ENCODE measurements at places on chromosomes 6 and 20.

DNA sequence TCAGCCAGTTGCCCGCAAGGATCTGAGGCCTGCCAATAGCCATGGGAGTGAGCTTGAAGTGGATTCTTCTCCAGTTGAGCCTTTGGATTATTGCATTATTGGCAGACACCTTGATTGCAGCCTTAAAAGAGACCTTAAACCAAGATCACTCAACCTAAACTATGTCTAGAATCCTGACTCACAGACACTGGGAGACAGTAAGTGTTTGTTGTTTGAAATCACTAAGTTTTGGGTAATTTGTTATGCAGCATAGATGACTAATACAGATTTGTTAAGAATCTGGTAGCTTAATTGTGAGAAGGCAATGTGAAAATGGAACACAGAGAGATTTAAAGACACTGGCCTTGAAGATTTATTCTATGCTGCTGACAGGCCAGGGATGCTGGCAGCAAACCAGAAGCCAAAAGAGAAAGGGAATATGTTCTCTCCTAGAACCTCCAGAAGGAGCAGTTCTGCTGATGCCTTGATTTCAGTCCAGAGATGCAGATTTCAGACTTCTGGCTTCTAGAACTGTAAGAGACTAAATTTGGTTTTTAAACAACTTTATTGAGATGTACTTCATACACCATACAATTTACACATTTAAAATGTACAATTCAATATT is 17.6 kb downstream of the SIRPD start:
- no peak for DNase-seq

GRCh38 chr6:40714576-40715564 is 127.7 kb upstream of the LRFN2 start:
- DNase-seq: no peak

DNA sequence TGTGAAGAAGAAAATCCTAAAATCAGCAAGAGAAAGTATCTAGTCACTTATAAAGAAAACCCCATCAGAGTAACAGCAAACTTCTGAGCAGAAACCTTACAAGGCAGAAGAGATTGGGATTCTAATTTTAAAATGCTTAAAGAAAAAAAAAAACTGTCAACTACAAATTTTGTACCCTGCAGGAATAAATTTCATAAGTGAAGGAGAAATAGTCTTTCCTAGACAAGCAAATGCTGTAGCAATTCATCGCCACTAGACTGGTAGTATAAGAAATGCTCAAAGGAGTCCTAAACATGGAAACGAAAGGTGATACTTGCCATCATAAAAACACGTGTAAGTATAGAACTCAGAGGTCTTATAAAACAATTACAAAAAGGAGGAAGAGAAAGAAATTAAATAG is 54.4 kb downstream of the PDSS2 start:
- DNase-seq: no peak

DNA sequence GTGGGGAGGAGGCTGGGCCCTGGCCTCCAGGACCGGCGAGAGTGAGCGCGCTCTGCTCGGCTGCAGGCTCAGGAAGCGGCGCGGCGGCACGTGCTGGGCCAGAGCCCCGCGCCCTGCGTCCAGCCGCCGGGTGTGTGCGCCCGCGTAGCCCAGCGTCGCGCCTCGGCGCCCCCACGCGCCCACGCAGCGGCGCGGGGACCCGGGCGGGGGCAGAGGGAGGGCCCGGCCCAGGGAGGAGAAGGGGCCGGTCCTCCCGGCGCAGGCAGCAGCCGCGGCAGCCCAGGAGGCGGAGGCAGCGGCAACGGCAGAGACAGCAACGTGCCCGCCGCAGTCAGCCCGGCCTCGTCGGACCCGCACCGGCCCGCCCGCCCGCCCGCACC is at the start of gene EYA2:
EYA2 (plus strand) TSS at position 265 of the 380 bp plus-strand sequence. CDS start 95,168 bp downstream, outside the sequence.
- peak; percentile 11 for DNase-seq

All from germinal center (tissue), 1 donor.